ENCODE measurements at places on chromosomes 4 and X.

DNA sequence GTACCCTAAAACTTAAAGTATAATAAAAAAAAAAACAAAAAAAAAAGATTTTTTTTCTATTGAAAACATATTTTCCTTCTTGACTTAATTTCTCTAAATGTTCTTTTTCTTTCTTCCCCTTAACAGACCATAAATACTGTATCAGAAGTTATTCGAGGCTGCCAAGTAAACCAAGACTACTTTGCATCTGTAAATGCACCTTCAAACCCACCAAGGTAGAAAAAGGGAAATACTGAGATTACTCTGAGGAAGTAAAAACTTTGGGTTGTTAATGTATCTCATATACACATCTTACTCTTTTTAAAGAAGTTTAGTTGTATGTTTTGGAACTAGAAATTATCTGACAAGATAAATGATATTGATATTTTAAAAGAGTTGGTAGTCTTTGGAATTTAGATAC lies 65.6 kb downstream of the USO1 start:
- DNase-seq = no peak

DNA sequence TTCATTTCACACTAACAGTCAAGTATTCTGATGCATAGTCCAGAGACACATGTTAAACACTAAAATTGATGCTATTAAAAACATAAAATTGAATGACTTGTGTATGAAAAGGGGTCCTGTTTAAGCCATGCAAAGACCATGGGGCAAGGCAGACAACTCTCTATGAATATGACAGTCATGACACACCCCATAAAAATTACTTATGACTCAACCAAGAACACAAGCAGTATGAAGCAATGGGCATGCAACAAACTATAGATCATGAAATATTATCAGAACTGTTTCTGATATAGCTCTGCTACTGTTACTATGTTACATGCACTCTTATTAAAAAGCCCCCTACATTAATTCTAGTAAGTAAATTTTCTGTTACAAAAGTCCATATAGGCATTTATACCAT lies 57.5 kb upstream of the ZCCHC13 start:
- no peak for DNase-seq

- no peak for DNase-seq
Observed at GRCh38 chr4:139666735-139667281, 1.2 kb downstream of the MGST2 start.

- no peak for DNase-seq
Observed at GRCh38 chr4:127698789-127699200, 31.4 kb upstream of the SLC25A31 start.

- no peak for DNase-seq
Observed at GRCh38 chr4:124940387-124940786, 227.9 kb upstream of the ANKRD50 start.

DNA sequence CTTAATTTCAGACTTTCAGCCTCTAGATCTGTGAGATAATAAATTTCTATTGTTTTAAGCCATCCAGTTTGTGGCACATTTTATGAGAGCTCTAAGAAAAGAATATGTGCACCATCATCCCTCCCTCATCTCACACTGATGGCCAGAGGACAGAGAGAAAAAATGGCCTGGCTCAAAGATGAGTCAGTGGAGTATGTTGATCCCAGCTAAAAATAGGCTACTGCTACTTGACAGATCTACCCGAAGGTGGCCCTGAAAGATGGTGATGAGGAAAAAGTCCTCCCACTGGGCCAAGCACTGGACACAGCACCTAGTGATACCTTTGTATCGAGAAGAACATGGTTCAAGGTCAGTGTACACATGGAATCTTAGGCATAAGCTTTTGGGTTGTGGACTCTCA lies 38.2 kb upstream of the DCTD start:
- no peak for DNase-seq

- no peak for DNase-seq
Observed at GRCh38 chrX:33339219-33339618, 127.9 kb upstream of the DMD start.

DNA sequence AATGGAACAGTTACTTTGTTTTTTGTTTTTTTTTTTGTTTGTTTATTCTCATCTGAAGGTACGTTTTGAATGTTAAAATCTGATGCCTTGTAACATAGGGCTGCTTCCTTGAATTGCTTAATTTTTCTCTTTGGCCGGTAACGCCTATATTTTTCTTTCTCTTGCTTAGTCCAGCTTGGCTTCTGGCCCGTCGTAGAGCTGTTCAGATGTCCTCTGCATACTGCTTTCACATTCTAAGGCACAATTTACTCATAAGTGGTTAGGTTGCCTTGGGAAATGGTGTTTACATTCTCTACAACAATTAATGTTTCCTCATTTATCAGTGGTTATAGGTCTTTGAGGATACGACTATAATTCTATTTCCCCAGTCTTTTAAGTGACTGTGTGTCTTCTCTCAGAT lies 7.9 kb downstream of the NONO start:
- DNase-seq = no peak

DNA sequence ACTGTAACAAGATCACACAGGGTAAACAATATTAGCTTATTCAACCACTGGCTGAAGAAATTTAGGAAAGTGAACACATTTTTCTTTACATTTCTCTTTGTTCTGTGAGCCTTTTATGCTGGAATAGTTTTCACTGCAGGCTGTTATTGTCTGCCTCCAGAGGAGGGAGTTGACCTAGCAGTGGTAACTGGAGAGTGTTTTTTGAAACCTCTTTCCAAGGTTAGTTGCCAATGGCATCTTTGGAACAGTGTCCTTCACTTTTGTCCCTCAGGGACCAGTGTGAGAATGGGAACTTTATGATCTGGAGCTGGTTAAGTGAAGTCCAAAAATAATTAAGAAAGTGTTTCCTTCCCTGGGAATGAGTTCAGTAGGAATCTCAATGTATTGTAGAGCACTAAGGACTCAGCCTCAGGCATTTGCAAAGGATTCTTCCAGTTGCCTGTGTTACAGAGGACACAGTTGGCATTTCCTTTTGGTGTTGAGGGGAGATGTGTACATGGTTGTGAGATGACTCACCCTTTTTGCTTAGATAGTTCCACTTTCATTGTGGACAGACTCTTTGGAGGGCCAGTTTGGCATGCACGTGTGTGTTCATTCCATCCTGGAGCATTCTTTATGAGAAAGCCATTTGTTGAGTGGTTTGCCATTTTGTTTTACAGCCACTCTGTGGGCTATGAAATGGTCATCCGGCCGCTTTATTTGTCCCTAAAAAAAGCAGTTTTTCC lies 61.3 kb downstream of the AR start:
- no peak for DNase-seq

GRCh38 chrX:134886002-134886596 lies 104.7 kb upstream of the SMIM10 start:
- no peak for DNase-seq

GRCh38 chr4:63583007-63583406 lies 826.2 kb downstream of the TECRL start:
- DNase-seq = no peak

DNA sequence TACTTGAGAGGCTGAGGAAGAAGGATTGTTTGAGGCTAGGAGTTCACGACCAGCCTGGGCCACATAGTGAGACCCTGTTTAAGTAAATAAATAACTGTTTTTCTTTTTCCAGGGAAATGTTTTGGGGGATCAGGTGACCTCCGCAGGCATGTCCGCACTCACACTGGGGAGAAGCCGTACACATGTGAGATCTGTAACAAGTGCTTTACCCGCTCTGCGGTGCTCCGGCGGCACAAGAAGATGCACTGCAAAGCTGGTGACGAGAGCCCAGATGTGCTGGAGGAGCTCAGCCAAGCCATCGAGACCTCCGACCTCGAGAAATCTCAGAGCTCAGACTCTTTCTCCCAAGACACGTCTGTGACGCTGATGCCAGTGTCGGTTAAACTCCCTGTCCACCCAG lies 30.5 kb downstream of the ZBTB49 start:
- no peak for DNase-seq

DNA sequence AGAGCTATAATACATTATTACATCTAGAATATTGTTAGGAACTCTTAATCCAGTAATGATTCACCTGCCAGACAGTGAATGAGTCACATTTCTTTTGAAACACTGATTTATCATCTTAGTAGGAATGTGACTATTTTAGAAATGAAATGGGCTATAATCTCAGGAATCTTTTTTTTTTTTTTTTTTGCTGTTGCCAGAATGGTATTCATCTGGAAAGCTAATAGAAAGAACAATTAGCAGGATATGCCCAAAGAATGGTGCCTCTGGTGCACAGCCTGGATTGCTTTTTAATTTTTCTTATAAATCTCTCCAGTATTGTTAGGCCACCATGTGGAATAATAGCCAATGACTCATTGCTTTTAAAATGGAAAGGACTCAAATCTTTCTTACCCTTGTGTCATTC lies 181.1 kb upstream of the SMIM31 start:
- no peak for DNase-seq

DNA sequence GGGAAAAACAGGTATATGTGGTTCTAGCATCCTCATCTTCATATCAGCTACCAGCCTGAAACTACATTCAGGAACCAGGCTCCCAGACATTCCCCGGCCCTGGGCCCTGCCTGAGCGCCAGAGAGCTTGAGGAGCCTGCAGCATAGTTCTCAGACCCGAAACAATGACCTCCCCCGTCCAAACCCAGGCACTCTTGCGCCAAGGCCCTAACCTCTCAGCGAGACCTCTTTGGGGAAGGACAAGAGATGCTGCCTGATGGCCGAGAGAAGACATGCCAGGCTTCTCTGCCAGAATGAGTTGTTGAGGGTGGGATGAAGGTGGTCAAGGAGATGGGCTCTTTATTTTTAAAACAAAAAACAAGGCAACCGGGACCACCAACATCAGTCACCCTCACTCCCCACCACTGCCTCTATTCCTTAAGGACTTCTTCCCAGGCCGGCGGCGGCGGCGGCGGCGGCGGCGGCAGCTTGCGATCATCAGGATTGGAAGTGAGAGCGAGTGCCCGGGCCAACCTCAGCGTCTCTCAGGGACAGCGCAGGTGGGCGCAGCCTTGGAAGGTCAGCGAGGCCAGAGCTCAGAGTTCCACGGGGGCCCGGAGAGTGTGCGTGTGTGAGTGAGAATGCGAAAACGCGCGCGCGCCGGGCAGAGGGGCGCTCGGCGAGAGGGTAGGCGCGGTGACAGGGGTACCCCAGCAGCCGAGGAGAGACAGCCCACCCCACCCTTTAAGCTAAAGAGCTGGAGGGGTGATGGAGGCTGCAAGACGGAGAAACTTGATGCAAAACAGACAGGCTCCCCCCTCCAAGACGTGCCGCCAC lies 601 bp downstream of the INPP4B start:
- no peak for DNase-seq

- DNase-seq = no peak
Observed at GRCh38 chrX:47030339-47030738, 47.9 kb upstream of the RGN start.

DNA sequence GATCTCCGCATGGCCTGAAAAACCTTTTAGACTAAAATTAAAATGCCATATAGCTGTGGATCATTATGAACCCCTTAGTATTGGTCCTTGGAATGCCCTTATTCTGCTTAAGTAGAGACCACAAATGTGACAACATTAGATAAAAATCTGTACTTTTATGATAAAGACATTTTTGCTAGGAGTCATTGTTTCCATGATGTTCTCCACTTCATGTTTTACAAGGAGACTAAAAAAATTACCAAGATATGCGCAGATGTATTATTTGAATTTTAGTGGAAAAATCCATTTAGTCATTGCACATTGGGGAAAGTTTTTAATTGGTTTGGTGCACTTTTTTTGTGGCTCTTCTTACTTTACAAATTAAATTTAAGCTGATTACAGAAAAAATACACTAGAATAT lies 85.1 kb upstream of the HPRT1 start:
- DNase-seq = no peak

- no peak for DNase-seq
Observed at GRCh38 chrX:105323928-105324327, 103.4 kb upstream of the TEX13A start.

DNA sequence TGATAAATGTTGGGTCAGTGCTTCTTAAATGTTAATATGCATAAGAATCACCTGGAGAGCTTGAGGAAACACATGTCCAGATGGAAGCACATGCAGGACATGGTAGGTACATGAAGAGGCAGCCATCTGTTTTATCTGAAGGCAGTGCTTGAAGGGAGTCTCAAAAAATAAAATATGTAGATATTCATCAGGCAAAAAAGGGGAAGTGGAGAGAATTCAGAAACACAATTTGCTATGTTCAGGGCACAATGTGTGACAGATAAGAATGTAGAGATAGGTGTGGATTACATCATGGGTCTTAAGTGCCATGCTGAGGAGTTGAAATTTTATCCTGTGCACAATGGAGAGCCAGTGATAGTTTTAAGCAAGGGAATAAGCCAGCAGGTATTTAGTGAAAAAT lies 59.6 kb upstream of the CASK start:
- DNase-seq = no peak

GRCh38 chr4:47185761-47186160 lies 154.4 kb downstream of the GABRB1 start:
- no peak for DNase-seq

- DNase-seq = no peak
Observed at GRCh38 chrX:71938371-71938770, 27.7 kb downstream of the NHSL2 start.

GRCh38 chrX:47146936-47147859 lies 2.2 kb downstream of the RBM10 start:
- DNase-seq = no peak

DNA sequence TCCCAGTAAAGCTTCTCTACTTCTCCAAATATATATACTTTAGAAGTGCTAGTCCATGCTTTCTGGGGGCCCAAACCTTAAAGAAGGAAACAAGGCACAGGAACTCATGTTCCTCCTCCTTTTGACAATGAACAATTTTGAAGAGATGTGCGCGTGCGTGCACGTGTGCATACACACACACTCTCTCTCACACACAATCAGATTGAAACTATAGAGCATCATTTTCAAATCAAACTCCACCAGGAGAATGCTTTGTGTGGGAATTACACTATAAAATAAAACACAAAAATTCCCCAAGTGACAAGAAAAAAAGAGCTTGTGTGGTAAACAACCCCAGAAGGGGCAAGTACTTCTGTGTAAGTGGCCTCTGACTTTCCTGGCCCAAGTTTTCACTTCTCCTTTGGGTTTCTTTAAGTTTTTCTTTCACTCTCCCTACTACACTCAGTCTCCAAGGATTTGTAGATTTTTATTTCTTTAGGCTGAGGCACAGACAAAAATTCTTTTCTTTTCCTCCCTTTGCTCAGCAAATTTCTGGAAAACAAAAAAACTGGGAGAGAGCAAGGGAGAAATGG lies 46.6 kb upstream of the SHISA3 start:
- no peak for DNase-seq

GRCh38 chr4:157048248-157048647 lies 27.7 kb upstream of the GLRB start:
- DNase-seq = no peak

DNA sequence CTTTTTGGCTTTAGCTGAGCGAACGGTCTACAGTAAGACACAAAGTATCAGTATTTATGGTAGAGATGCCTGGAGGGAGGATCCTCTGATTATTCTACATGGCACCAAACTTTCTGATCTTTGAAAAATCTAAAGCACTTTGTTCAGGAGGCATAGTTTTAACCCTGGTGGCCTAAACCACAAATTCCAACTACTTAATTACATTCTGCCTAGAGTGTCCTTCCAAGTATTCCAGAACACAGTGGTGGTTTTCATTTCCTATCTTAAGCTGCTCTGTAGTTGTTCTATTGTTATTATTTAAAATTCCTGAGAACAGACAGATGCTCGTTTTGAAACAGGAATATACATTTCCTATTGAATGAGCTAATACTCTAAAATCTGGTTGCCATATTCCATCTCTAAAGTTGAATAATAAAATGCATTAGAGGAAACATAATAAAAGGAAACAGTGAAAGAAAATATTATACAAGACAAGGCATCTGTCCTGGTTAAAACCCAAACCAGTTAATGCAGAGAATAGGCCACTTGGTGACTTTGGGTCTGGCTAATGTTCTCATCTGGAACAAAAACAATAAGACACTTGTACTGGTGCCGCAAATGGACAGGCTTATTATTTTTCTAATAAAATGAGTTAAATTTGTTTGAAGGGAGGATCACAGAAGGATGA lies 657.4 kb downstream of the SPRY1 start:
- no peak for DNase-seq

Measured in CD4-positive, alpha-beta T cell treated with Interleukin-15 for 1 hour (primary cell).